ENCODE measurements at places on chromosomes 5 and 9. TPM values are rescaled to one million over a fixed set of nuclear protein-coding genes. Genes with fewer than 3 reads are reported as not detected.

The IFNA21 gene
- total RNA-seq, result not detected

The TAF11L5 gene
- not detected for total RNA-seq

DNA sequence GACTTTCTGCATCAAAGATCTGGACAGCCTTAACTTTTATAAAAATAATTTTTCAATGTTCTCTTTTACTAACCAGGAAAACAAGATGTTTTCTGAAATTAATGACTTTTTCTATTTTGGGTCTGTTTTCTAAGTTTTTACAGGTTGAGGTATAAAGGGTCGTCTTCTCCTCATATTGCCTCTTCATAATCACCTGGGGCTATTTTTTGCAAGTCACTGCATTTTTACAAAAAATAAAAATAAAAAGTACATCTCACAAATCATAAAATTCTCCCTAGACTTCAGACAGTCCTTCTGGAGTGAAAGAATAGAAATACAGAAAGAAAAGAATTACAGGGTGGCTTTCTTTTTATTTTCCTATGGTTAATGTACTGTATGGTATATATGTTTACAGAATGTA lies 168.5 kb downstream of the PALM2AKAP2 start:
- DNase-seq, result no peak

- DNase-seq, result no peak
Measured at GRCh38 chr9:128080206-128080605, 12.2 kb downstream of the SLC25A25 start.

Measured in heart left ventricle (tissue), 16 donors.